ENCODE measurements at places on chromosomes 16 and 17.

DNA sequence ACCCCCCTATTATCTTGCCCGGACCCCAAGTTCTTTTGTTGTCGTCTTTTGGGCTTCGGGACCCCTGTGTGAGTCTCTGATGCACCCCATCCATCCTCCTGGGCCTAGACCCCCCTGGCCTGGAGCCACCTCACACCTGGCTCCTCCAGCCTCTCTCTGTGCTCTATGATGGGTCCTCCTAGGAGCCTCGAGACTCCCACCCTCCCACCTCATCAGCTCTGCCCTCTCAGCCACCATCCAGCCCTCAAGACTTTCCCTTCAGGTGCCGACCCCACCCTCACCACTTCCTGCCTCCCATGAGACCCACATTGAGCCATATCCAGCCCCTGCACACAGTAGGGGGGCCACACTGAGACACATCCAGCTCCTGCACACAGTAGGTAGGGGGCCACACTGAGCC is 8.7 kb upstream of the ATP2A3 start:
- DNase-seq = no peak

- no peak for DNase-seq
Observed at GRCh38 chr17:79555543-79555942, 55.3 kb downstream of the RBFOX3 start.

DNA sequence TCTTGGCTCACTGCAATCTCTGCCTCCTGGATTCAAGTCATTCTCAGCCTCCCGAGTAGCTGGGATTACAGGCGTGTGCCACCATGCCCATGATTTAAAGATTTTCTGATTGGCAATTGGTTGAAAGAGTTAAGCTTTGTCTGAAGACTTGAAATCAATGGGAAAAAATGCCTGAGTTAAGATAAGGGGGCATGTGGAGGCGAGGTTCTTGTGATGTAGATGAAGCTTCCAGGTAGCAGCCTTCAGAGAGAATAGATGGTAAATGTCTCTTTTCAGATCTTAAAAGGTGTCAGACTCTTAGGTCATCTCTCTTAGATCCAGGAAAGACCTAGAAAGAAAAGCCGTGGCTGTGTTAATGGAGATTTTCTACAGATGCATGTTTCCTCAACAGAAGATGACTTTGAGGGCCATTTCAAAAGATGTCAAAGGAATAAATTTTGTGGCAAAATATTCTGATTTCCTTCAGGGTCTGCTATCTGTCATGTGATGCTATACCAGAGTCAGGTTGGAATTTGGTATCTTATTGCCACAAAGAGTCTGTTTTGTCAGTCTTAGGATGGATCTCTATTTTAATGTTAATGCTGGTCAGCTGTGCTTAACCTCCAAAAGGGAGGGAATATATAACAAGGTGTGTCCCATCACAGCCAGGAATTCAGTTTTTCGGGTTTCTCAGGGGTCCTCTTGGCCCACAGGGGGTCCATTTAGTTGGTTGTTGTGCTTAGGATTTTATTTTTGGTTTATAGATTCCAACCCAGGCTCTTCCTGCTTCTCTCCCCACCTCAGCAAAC is 58.3 kb upstream of the AKTIP start:
- no peak for DNase-seq

DNA sequence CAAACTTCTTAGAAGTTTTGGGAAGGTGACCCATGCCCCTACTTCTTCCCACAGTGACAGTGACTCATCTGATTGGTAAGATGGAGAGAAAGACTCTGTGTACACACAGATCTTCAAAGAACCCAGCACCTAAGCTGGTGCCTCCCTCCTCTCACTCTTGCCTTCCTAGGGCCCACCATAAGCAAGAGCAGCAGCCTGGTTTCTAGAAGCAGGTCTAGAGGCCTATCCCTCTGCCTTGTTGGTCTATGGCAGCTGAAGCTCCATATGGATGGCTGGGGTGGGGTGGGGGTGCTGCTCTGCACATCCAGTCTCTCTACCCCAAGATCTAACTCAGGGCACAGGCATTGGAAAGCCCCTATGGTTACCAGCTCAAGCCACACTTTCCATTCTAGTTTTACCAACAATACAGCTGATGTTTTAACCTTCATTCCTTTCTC is 47.5 kb downstream of the STAT3 start:
- DNase-seq = peak; percentile 60

GRCh38 chr17:50469671-50470305 is 1.1 kb upstream of the CHAD start:
- no peak for DNase-seq

GRCh38 chr17:10600571-10600970 is 51.1 kb upstream of the MYH2 start:
- no peak for DNase-seq

- no peak for DNase-seq
Observed at GRCh38 chr16:67534431-67534830, 5.8 kb downstream of the RIPOR1 start.

GRCh38 chr17:81456798-81457197 is 55.8 kb downstream of the ACTG1 start:
- DNase-seq = no peak

- DNase-seq = no peak
Observed at GRCh38 chr16:20336955-20337354, 9.6 kb upstream of the GP2 start.

DNA sequence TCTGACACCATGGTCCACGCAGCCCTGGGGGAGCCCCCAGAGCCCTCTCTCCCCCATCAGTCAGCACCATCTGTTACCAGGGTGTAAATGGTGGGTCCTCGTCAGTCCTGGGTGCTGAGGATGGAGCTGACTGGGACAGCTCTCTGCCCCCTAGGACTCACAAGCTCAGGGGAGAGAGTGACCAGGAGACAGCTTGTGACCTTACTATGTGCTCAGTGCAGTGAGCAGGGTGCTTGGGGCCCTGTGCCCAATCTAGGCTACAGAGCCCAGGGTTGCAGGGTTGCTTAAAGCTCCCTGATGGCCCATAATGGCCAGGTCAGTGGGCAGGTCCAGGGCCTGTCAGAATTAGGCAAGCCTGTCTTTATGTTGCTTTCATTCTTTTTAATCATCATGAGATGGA is 11.3 kb downstream of the MMP2 start:
- no peak for DNase-seq

DNA sequence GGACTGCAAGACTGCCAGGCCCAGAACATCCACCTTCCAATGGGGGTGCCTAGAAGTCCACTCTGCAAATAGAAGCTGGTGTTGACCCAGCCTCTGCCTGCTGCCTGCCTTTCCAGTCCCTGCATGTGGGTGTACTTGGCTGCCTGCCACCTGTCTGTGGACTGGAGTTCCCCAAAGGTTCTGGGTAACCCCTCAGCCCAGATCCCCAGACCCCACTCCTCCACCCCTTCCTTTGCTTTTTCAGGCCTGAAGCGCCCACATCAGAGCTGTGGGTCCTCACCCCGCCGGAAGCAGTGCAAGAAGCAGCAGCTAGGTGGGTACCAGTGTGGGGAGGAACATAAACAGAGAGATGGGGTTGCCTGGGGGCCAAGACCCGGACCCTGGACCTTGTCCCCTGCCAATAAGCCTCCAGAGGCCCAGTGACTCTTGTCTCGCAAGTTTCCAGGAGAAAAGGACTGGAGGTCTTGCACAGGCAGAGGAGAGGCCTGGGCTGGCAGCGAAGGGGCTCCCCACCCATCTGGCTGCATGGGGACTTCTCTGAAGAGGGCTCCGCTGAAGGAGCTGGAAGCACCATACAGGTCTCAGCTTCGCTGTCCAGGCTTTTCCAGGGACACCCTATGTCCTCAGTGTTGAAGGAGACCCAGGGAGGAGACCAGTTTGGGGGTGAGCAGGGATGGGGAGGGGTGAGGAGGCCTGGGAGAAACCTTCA is 34.3 kb downstream of the NLRC5 start:
- no peak for DNase-seq

DNA sequence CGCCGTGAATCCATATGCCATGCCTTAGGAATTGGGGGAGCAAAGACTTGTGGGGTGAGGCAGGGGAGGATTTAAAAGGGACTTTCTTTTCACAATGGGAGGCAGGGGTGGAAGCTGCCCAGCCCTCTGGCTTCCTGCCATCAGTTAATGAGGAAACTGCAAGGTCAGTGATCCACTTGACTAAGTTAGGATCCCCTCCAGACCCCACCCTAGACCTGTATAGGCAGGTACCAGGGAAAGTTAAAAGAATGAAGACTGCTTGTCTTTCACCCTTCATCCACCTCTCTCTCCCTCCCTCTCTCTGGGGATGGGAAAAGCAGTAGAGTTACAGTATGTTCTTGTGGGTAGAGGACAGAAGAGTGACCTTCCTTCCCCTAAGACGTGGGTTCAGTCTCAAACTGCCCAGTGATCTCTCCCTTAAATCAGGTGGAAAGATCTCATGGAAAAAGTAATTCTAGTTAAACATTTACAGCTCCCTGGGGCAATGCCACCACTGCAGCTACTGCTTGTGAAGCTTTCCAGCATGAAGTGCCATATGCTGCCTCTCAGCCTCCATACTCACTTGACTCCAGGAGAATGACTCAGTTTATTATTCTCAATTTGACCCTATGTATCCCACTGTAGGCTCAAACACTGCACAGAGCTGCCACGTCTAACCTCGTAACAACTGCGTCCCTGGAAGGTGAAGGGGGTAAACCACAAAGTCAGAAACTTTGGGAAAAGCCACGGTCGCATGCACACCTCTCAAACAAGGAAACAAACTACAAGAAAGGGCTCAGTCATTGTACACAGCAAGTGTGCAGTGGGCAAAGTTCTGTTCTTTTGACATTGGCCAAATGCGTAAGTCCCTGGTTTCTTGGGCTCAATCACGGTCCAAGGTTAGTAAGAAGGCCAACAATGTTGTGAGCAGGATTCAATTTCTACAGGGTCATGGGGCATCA is 1.2 kb downstream of the COA3 start:
- no peak for DNase-seq

DNA sequence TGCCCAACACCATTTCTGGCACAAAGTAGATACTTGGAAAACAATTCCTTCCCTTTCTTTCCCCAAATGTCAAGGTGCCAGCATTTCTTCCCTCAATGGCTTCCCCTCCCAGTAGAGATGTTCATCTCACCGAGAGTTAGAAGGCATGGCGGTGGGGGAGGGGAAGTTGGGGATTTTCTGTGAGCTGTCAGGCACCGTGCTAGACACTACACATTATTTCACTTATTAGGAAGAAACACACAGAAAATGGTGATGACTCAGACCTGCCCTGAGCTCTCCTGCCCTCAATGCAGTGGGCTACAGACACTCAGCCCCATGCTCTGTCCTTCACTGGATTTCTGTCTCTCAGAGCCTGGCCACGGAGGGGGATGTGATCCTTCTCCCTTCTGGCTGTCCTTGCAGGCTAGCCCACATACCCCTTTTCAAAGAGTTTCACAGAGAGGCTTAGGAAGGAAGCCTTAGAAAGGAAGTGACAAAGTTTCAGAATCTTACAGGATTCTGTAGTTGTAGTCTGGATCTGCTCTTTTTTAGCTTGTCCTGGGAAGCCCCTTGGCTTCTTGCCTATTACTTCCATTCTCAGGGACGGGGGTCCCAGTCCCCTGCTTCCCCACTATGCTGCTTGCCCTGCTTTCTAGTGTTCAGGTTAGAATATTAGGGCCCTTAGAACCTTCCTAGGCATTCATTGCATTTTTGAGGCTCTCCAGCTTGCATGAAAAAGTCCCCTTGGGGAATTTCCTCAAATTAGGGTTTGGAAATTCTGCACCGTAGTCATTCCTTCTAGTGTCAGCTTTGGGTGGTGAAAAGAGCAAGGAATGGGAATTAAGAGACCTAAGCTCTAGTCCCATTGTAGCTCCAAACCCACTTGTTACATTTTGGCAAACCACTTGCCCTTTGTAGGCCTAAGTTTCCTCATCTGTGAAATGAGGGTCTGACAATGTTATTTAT is 12.2 kb upstream of the CCL5 start:
- DNase-seq = peak; percentile 80

- DNase-seq = no peak
Observed at GRCh38 chr16:56300891-56301850, 109.9 kb downstream of the GNAO1 start.

DNA sequence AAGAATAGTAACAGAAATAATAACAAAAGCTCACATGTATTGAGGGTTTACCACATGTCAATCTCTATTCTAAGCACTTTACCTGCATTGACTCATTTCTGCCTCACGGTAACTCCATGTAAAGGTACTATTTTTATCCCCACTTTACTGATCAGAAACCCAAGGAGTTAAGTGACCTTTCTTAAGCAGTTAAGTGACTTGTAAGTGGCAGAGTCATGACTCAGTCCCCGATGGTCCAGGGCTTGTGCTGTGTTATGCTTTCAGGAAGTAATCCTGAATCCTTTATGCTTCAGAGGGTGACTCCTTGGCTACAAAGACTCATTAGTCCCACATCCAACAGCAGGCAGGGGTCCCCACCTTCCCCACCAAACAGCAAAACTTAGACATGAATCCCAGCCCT is 66.5 kb downstream of the MRM1 start:
- no peak for DNase-seq

Measured in activated CD4-positive, alpha-beta T cell treated with anti-CD3 and anti-CD28 coated beads, Interleukin-2, Interleukin-4, amounts not matched to agents 100 ng/mL and 50 ng/mL, durations not matched to agents 16 hours and 8 hours (primary cell).